ENCODE measurements at places on chromosomes 12 and 14. TPM values are rescaled to one million over a fixed set of nuclear protein-coding genes. Genes with fewer than 3 reads are reported as not detected.

DNA sequence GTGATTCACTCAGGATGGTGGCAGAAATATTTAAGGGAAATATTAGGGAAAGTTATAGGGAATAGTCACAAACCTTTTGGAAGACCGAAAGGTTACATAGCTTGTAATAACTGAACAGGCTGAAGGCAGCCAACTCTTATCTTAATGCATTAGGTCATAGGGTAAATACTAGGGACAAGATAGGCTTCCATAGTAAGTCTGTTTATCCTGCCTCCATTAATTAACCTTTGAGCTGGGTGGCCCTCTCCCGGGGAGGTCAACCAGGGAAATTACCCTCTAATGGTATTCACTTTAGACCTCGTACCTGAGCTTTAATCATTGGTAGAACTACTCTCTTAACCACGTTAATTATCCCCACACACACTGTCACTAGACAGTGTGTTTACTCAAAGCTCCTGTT, 981.8 kb downstream of the SLC16A7 start:
- DNase-seq = no peak

DNA sequence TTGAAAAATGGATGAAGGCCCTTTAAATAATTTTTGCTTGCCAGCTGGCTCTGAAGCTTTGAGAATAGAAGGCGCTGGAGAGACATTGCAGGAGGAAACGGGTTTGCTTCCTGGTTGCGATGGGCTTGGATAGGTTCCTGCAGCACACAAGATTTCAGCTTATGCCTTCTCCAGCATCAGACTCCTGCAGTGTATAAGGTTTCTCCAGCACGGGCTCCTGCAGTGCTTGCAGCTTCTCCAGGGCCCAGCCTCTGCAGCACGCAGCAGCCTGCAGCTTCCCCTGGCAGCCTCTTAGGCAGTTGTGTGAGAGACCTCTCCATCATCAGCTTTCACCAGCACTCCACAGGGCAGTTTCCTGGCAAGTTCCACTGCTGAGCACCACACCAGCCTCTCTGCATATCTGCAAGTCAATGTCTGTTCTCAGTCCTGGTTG, 78.7 kb upstream of the ZDHHC17 start:
- DNase-seq = peak; percentile 54

- DNase-seq = no peak
Measured at GRCh38 chr12:95415451-95415850, 58.5 kb upstream of the METAP2 start.

DNA sequence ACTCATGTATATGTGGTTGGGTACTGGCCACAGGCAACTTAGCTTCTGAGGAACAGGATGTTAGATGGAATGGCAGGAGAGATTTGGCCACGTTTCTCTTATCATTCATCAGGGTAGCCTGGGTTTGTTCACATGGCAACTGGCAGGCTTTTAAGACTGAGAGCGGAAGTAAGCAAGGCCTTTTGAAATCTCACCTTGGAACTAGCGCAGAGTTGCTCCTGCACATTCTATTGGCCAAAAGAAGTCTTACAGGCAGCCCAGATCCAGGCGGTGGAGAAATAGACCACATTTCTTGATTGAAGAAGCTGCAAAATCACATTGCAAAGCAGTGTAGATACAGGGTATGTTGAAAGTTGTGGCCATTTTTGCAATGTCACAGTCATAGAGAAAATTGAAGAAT, 3.7 kb downstream of the CLEC4A start:
- no peak for DNase-seq

DNA sequence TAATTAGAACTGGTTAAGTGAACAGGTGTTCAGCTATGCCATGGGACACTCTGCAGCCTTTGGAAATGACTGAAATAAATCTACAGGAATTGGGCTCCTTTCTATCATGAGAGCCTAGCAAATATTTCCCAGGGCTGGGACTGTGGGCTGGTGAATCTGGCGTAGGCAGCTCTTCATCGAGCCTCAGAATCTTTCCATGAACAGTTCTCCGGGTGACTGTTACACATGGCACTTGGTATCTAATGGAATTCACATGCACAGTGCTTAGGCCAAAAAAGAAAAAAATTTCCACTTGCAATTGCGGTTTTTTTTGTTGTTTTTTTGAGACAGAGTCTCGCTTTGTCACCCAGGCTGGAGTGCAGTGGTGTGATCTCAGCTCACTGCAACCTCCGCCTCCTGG, 32.1 kb downstream of the PRKAB1 start:
- no peak for DNase-seq

DNA sequence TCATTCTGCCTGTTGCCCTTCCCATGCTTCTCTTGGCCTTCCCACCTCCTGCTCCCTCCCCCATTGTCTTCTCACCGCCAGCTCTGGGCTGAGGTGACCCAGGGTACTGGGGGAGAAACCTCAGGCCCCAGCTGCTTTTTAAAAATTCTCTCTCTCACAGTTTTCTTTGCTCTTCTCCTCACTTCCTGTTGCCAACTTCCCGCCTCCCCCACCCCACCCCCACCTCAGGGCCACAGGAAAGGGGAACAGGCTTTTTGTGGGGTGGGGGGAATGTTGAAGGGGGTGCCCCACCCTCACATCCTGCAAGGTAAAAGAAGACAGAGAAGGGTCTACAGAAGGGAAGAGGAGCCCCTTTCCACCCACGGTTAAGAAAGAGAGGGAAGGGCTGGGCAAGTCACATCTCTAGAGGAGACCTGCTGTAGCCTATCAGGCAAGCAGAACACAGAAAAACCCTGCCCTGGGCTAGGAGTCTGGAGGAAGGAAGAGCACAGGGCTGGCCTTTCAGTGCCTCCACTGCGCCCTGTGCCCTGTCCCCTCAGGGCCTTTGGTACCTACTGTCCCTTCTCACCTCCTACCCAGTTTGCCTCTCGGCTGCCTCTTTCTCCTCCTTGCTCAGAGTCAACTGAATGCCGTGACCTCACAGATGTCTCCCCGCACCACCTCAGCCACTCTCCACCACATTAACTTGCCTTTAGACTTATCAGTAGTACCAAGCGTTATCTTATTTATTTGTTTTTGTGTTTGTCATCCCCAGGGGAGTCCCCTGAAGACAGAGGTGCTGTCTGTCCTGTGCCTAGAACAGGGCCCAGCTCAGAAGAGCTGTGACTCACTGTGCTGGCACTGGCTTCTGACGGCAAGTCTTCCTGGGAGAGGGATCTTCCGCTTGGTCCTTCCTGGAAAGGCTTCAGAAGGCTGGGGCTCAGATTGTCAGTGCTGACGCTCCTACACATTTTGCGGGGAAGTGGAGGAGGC, 1.7 kb downstream of the ARHGAP9 start:
- no peak for DNase-seq

DNA sequence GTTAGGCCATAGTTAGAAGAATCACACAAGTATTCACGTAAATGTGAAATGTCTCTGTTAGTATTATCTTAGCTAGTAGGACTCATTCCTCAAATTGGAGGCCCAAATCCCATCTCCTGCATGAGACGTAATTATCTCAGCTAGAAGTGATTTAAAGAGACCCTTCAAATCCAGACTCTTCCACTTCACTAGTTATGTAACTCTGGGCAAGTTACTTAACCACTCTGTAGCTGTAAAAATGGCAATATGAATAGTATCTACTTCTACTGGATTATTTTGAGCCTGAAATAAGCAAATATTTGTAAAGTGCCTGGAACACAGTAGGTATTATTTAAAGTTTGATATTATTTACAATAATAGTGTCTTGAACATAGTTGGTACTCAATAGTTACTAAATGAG, 28.4 kb upstream of the CDKL1 start:
- no peak for DNase-seq

- DNase-seq = no peak
Measured at GRCh38 chr12:92085736-92086040, 60.0 kb downstream of the BTG1 start.

Gene CISTR
- 0.83 TPM for total RNA-seq

Gene ART4
- 2.8 TPM for total RNA-seq

Measured in Right ventricle myocardium superior (tissue), 1 donor.